ENCODE measurements at places on chromosomes 6 and 20.
A peak's percentile ranks its signal among the peaks of the same experiment; 100 is the strongest.

DNA sequence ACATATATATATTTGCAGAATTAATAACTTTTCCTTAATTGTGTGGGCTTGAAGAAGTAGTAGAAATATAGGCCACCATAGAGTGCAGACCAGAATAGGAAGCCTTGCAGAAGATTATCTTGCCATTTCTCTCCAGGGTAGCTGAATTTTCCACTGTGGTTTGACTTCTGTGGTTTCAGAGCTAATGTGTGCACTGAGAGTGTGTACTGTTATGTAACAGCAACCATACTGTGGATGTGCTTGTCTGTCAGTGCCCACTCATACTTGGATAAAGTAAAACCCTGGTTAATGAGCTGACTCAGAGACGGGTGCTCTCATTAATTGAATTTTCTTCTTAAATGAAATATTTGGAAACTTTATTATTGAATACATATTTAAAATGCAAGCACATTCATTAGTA lies 57.2 kb downstream of the CEP43 start:
- DNase-seq: no peak

DNA sequence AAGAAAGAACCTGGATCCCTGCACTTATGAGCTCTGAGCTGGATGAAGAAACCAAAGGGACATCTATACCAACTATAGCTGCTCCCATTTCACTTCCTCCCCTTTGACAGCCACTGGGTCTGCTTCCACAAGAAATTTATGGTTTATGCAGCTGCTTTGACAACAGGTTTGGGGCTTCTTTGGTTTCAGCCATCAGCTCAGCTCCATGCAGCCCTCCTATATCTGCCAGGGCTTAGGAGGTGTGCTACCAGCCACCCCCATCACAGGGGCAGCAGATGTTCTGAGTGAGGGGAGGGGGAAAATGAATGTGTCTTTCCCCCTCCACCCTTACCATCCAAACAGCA lies 29.2 kb upstream of the PKHD1 start:
- no peak for DNase-seq

DNA sequence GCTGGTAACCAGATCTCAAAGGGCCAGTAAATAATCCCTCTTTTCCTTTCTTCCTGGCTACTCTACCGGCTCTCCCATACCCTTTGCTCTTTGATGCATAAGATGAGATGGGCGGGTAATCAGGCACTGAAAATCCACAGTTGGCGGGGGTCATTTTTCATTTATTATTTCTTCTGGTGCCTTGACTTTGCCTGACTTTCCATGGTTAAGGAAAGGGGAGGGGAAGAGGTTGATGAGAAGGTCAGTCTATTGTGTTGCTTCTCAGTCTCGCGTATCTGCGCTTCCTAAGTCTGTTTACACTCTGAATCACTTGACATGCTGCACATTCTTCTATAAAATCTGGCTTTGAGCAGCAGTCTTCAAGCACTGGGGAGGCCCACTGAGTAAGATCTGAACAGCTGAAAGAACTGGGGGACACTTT lies 121.1 kb upstream of the HDGFL1 start:
- no peak for DNase-seq

- DNase-seq: no peak
Observed at GRCh38 chr20:6999381-6999780, 231.9 kb downstream of the BMP2 start.

DNA sequence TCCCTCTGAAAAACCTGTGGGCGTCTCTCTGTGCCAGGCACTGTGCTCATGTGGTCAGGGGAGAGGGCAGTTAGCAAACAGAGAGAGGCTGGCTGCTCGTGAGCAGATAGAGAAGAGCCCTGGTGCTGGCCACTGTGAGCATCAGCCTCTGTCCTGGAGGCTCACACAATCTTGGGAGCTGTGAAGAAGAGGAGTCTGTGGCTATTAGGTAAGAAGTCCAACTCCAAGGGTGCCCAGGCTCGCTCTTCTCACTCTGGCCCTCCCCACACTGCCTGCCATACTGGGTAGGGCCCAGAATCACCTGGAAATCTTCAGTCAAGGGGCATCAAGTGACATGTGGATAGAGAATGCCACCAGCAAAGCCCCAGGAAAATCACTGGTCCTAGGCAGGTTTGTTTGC lies 14.1 kb downstream of the SCML4 start:
- DNase-seq: no peak

- DNase-seq: peak; percentile 58
Observed at GRCh38 chr6:122789182-122790027, at the start of gene SMPDL3A. Gene SMPDL3A (plus strand): TSS chr6:122789258. CDS start chr6:122789347, 89 bp downstream.

GRCh38 chr6:41706876-41707564 lies 28.4 kb downstream of the TFEB start:
- no peak for DNase-seq

DNA sequence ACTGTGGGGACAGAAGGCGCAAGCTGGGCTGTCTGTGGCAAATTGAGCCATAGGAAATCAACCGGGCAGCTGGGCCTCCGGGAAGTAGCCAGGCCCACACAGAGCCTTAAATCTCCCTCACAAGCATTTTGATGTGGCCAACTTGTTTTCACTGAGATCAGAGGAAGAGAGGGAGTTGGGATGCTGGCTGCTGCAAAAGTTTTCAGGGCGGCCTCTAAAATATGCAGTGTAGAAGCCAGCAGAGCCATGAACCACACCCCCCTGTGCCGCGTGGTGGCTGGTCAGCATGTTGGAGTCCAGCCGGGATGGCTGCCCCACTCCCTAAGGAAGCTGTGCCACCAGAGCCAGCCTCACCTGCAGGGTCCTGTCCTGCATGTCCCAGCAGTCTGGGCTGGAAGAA lies 167.4 kb downstream of the CDC5L start:
- DNase-seq: no peak

DNA sequence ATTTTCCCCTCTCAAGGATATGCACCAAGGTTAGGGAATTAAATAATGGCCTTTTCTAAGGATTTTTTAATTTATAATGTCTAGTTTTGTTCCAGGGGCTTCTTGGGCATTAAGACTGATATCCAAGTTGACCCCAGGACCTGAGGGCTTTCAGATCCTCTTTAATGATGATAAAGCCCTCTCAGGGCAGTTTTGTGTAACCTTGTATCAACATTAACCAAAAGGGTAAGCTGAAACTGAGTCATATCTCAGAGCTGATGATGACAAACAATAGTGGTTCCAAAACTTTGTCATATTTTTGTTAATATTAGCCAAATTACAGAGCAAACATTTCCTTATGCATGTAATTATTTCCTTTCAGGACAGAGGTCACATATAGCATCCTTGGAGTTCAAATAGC lies 309.4 kb upstream of the MAN1A1 start:
- no peak for DNase-seq

GRCh38 chr20:18645851-18646250 lies 58.0 kb downstream of the DTD1 start:
- DNase-seq: no peak

DNA sequence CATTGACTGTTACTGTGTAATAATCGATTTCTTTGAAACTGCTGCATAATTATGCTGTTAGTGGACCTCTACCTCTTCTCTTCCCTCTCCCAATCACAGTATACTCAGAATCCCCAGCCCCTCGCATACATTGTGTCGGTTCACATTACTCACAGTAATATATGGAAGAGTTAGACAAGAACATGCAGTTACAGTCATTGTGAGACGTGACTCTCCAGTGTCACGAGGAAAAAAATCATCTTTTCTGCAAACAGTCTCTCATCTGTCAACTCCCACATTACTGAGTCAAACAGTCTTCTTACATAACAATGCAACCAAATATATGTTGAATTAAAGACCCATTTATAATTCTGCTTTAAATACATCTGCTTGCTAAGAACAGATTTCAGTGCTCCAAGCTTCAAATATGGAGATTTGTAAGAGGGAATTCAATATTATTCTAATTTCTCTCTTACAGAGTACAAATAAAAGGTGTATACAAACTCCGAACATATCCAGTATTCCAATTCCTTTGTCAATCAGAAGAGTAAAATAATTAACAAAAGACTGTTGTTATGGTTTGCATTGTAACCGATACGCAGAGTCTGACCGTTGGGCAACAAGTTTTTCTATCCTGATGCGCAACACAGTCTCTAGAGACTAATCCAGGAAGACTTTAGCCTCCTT lies 113.3 kb downstream of the TMEM242 start:
- no peak for DNase-seq

- no peak for DNase-seq
Observed at GRCh38 chr20:35319192-35319870, 27.1 kb upstream of the FAM83C start.

DNA sequence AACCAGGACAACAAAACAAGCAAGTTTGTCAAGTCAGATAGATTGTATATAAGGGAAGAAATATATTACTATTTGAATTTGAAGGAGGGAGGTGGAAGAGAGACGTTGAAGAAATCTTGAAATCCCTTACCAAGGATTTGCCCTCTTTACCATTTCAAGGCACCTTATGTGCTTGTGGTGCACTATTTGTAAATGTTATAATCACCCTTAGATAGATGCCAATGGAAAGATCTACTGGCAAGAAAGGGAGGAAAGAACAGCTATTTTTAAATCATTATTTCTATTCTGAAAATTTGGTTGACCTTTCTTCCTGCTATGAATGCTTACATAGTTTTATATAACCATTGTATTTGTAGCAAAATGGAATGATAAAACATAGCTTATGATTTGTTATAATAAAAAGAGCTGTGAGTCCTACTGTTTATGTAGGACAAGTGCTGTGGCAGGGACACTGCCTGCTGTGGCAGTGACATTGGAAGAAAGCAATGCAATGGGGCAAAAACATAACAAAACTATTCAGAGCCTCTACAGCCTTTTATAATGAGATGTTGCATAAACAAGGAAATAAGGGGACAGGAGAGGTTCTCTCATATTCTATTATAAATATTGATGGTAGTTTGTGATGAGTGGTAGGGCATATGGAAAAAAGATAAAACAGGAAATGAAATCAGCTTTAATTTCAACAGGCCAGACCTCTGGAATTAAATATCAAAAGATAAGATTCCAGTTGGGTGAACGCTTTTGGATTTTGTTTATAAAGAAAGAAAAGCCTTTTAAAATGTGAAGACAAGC lies 1145.2 kb upstream of the GJE1 start:
- DNase-seq: no peak

DNA sequence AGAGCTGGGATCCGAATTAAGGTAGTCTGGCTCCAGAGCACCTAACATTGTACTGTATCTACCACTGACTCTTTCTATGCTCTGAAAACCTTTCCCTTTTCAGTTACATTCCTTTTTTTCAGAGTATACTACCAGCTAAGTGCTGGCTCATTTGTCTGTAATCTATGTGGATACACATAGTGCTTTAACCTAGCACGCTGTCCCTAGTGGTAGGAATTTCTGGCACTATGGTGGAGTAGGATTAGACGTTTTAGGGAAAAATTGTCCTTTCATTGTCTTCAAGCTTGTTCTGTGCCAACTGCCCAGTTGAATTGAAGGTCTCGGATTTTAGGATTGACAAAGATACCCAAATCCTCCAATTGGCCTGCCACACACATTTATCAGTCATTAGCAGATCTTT lies 259.1 kb upstream of the FERMT1 start:
- DNase-seq: no peak

DNA sequence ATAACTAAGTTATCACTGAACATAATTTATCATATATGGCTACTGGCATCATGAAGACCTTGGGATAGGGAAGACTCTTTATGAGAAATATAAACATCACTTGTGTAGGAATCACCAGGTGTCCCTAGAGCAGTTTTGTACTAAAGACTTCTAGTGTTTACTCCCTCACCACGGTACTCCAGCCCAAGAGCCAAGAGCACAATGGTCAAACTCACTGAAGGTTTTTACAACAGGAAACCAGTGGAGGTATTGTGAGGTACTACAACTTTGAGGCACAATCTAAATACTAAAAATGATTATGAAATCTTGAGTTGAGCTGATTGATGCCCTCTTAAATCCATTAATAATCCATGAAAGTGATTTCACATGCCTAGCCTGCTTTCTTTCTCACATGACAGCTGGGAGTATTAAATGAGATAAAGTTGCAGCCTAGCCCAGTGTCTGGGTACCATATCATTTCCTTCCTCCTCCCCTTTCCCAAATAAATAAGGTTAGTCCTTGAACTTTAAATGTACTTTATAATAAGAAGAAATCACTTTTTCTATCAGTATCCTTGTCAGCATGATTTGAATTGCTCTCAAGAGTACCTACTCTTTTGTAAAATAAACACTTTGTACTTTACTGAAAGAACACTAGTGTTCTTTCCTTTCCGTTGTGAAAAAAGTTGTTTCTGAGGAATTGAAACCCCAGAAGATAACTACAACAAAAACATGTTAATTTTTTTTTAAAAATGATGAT lies 26.5 kb downstream of the GLO1 start:
- no peak for DNase-seq

DNA sequence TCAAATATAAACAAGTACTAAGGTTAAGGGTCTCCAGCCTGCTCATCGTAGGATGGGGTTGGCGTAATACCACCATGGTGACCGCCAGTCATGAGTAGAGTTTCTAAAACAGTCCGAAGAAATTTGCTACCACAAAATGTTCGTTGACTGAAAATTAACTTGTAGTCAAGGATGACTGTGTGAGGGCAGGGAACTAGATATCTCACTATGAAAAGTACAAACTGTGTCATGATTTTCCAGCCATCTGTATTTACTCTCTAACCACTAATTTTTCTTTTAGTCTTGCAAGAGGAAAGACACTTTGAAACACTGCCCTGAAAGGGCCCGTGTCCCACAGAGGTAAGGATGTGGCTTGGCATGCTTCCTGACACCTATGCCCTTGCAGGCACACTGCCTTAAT lies 99.7 kb downstream of the IRF4 start:
- no peak for DNase-seq

- DNase-seq: no peak
Observed at GRCh38 chr6:161117308-161117707, 125.7 kb downstream of the MAP3K4 start.

- peak; percentile 20 for DNase-seq
Observed at GRCh38 chr6:135506270-135506997, 8.9 kb upstream of the AHI1 start.

DNA sequence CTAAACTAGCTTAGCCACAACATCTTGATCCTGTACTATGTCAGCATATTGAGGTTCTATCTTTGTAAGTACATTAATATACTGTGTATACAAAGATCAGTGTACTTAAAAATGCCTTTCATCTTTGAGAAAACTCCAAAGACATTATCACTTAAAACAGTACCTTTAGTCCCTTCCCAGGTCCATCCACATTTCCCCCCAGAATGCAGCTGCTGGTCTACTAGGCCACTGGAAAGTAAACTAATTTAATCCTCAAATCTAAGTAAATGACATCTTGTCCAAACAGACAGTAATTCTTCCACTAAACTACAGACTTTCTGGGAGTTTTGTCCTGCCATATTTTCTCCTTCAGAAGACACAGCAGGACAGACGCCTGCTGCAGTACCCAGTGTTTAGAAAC lies 68.7 kb downstream of the SYCP2 start:
- DNase-seq: no peak

- DNase-seq: no peak
Observed at GRCh38 chr6:123201869-123202372, 205.9 kb downstream of the CLVS2 start.

- DNase-seq: no peak
Observed at GRCh38 chr6:41579088-41579610, 33.0 kb downstream of the FOXP4 start.

DNA sequence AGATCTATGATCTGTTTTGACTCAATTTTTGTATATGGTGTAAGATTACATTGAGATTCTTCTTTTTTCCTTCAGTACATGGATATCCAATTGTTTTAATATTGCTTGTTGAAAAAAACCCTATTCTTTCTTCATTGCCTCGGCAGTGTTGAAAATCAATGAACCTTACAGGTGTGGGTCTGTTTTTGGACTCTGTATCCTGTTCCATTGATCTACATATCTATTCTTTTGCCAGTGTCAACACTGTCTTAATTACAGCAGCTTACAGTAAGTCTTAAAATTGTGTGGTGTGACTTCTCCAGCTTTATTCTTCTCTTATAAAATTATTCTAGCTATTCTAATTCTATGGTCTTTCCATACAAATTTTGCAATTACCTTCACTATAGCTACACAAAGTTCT lies 81.8 kb upstream of the KCNK16 start:
- no peak for DNase-seq

Measured in NCI-H1092 (cell line).